ENCODE measurements at places on chromosomes 12 and 14.

- no peak for DNase-seq
Observed at GRCh38 chr14:94970941-94971730, 186.2 kb downstream of the DICER1 start.

GRCh38 chr14:32102152-32102787 is 25.2 kb downstream of the ARHGAP5 start:
- no peak for DNase-seq

- no peak for DNase-seq
Observed at GRCh38 chr12:53004582-53004981, 1.7 kb upstream of the EIF4B start.

- no peak for DNase-seq
Observed at GRCh38 chr12:91239481-91239880, 56.9 kb upstream of the DCN start.

DNA sequence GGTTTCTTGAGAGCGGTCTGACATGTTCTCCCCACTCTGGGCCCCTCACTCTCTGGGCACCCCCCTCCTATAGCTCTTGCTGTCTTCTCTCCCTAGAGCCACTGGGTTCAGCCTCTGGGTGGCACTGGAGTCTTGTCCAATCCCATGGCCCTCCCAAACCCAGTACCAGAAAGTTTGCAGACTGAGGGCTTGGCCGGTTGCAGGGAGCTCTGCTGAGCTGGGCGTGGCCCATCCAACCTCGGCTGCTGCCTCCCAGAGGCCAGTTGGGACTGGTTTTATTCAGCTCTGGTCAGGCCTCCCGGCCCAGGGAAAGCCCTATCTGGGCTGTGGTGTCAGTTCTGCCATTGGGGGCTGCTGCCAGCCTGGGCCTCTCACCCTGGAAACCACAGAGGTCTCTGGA is 37.9 kb downstream of the ISCA2 start:
- peak; percentile 41 for DNase-seq

GRCh38 chr12:59634254-59634653 is 38.4 kb downstream of the SLC16A7 start:
- no peak for DNase-seq

DNA sequence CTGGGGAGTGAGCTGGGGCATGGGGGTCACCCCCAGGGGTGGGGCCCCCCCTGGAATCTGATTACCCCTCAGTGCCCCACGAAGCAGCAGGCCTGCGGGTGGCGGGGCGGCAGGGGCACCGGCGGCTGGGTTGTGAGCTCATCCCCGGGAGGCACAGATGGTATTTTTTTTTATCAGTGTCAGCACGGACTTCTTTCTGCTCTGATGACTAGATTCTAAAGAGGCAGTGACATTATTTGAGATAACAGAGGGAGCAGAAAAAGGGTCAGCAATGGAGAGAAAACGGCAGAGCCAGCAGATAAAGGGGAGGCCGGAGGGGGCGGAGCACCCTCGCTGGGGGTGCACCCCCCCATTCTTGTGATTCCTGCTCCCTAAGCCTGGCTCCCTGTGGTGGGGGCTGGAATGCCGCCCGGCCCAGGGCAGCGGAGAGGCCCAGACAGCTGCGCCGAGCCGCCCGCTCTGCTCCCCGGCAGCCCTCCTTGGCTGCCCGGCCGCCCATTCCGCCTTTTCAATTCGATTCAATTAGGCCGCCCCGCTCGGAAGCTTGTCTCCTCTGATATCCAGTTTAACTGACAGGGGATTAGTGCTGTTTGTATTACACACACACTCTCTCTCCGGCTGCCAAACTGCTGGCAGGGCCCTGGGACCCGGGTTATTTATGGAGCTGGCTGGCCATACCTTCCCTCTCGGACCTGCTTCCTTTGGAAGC is 32.9 kb downstream of the MVK start:
- no peak for DNase-seq

DNA sequence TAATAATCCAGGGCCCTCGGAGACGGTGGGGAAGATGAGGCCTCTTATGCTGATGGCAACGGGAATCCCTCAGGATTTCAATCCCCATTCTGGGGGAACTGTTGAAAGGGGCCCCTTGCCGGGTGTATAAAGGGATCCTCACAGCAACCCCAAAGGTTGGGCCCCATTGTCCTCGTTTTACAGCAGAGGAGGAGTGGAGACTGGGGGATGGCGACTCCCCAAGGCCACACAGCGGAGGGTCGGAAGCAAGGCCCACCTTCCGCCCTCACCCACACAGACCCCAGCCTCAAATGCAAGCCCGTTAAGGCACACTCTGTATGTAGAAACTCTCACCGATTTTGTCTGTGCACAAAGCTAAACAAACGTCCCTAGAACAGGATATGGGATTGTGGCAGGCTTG is 327.9 kb upstream of the DIO3 start:
- DNase-seq, result no peak
